Stimulated activated CD8-positive, alpha-beta memory T cell treated with anti-CD3 and anti-CD28 coated beads, Interleukin-4, amount 100 ng/mL, for 1 hour (primary cell): ENCODE measurements at places on chromosomes 3 and 15.

GRCh38 chr15:48435321-48435720, 104.1 kb downstream of the DUT start:
- DNase-seq: no peak

DNA sequence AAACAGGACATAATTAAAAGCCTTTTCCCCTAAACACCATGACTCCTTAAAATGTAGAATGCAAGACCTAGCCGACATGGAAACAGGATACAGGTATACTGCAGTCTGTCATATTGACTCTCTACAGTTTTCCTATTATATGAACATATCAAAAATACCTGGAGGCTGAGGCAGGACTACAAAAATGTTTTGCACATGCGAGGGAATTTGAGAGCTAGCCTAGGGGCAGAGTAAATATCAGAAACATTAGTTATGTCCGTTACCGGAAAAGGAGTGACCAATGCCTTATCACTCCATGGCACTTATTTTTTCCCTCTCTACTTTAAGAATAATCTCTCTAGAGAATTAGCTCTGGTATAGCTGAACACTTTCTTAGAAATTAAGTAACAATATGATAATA, 732.3 kb downstream of the TUSC7 start:
- DNase-seq: no peak

DNA sequence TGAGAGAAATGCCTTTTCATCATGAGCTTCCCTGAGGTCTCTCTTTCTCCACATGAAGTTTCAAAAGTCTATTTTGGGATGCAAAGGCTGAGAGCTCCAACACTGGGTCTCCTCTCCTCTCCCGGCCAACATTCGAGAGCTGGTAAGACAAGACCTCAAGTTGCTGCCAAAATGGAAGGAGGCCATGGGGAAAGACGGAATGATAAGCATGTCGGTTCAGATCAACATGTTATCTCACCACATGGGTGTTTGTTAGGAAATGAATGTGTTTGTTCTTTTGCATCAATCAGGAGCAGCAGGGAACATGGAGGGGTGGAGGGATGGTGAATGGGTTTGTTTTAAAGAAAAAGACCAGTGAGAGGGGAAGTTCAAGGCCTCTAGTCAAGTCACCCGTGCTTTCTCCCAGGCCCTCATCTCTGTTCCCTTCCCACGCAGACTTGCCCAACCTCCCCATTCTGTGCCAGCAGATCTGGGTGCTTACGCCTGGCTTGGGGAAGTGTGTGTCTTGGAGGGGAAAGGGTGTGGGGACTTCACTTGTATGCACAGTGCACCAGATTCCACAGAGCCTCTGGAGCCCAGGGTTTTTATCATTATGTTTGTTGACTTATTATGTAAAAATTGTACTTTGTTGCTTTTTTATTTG, 23.5 kb upstream of the ATP10A start:
- no peak for DNase-seq

DNA sequence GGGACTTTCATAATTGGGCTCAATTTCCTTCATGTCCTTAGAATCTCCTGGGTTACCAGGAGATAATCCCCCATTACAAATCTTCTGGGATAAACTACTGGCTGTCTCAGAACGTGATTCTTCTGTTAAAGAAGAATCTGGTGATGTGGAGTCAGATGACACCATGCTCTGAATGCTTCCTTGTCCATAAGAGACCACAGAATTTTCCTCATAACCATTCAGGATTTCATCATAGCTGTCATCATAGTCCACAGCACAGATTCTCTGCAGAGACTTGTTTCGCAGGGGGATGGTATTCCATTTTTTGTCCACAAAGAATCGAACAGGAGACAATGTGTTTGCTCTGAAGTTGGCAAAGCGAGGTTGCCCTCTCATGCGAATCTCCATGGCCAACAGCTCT, 109.8 kb upstream of the TSPAN3 start:
- no peak for DNase-seq

DNA sequence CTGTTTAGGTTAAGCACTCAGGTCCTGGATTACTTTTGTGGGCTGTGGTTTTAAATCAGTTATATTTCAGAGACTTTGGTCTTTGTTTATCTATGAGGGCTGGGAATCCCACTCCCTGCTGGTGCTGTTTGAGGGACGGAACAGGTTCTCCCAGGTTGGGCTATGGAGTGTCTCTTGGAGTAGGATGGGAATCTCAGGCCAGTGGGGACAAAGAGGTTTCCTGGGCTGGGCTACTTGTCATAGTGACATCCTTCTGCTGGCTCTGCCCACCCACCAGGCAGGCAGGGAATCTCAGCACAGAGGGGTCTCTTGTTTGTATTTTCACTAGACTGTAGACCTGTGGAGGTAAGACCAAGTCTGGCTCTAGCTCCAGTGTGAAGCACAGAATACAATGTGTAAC, 47.2 kb upstream of the UBE3A start:
- DNase-seq: no peak

DNA sequence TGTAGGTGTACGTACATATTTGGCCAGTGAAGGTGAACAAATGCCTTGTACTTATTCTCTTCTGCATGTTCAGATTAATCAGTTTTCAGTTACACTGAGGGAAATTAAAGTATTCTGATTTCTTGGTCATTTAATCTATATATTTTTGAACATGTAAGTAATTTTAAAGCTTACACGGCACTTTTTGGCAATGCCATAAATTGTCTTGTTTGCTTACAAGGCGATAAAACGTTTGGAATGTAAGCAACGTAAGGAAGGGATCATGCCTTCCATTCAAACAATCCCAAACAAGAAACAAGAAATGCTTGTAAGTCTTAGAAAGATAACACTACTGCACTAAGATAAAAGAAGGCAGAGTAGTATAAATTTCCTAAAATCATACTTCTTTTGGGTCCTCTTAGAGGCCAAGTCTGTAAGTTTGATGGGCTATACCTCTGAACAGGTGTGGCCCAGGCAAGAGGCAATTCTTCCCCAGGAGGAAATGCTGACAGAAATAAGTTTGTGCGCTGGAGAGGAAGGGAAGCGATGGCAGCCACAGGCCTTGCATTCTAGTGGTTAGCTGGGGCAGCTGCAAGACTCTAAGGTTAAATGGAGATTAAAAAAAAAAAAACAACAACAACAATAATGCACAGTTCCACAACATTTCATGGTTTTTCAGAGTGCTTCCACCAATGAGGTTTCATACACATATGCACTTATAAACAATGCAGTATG, 73.8 kb downstream of the GOLIM4 start:
- DNase-seq: no peak

DNA sequence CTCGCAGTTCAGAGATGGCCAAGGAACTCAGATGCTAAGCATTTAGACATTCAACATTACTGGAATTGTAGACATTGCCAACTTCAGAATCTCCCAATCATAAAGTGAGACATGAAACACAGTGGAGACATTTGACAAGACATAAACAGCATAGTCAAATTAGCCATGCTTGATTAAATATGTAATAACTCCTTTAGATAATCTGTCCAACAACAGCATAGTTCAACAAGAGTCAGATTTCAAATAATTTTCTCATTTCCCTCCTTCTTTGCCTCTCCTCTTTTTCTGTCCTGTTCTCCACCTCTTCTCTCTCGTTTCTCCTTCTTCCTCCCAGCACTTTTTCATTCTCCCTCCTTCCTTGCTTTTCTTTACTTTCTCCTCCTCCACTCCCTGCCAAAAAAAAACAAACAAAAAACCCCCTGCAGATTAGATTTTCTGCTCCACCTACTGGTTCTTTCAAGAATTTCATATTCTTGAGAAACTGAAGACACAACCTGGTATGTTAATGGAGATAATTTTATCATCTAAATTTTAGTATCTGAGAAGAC, 20.2 kb downstream of the CPOX start:
- DNase-seq: no peak

DNA sequence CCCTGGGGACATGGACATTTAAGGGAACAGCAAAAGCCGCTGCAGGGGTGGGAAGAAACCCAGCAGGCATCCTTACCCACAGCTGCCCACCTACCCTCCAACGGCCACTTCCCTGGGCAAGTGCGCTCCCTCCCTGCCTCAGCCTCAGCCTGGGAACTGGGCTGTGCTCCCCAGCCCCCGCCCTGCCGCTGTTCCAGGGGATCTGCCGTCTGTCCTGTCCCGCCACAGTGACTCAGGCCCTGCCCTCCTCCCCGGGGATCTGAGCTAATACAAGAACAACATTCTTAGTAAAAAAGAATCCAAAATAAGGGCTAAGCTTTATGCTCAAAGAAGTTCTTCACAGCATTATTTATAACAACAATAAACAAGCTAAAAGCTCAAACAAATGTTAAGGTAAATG, 7.4 kb upstream of the IQSEC1 start:
- DNase-seq: no peak

GRCh38 chr15:61051569-61052031, 177.5 kb downstream of the RORA start:
- no peak for DNase-seq

- no peak for DNase-seq
Measured at GRCh38 chr3:40961104-40961857, 238.0 kb upstream of the CTNNB1 start.

DNA sequence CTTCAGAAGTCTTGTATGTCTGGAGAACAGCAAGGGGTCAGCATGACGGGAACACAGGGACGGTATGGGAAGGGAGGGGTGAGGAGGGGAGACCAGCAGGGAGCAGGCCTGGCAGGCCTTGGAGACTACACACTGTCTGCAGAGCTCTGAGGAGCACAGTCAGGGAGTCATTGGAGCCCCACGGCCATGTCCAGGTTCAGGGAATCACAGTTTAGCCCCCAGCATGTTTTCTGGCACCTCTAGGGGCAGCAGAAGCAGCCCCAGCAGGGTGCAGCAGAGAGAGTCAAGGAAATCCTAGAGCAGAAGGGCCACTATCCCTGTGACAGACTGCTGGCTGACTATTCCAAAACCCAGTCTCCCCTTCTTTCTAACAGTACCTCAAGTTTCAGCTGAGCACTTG, 3.2 kb downstream of the LAMP3 start:
- no peak for DNase-seq

- DNase-seq: no peak
Measured at GRCh38 chr15:91939403-91939831, 85.9 kb downstream of the SLCO3A1 start.

- DNase-seq: no peak
Measured at GRCh38 chr3:184688251-184688881, 23.5 kb downstream of the MAGEF1 start.

DNA sequence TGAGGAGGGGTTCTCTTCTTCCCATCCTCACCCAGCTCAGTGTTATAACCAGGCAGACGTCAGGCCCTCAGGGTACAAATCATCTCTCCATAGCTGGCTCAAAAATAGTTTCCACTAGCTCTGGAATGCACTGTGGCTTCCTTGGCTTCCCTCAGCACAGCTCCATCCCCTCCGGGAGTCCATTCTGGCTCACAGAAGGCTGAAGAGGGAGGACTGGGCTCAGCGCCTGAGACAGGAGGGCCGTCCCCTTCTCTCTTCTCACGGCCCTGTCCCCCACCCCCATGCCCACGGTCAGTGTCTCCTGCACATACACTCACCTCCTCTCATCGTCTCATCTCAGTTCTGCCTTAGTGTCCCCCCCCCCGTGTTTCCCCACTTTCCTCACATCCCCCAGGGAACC, 50.1 kb downstream of the UMPS start:
- no peak for DNase-seq

GRCh38 chr15:90580099-90580498, 50.4 kb downstream of the CRTC3 start:
- no peak for DNase-seq

DNA sequence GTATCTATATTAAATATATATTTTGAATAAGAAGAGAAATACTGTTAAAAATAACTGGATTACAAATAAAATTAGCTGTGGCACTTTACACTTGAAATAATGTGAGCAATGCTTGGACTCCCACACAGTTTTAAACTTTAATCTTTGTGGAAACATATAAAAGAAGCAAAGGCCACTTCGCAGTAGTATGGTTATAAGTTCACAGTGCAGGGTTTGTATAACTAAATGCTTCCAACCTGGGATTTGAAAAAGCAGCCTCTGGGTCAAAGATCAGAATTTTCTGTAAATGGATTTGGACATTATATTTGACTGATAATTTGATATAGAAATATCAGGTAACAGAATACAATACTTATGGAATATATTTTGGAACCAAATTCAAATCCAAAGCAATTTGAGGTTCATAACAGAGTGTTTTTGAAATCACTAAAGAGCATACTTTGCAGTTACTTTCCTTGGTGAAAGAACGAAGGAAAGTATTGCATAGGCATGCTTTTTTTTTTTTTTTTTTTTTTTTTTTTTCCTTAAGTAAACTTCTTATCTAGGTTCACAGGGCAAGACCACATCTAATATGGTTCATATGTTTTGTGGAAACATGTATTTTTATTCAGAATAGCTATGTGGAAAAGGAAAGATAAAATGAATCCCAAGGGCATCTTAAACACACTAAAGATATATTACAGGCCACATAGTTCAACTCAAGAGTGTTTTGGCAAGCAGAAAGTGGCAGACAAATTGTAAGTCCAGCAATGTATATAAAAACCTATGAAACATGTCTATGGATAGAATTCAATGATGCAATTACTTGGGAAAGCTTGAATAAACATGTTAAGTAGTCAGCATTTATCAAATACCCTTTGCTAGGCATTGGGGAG, 47.1 kb upstream of the SGO1 start:
- no peak for DNase-seq

DNA sequence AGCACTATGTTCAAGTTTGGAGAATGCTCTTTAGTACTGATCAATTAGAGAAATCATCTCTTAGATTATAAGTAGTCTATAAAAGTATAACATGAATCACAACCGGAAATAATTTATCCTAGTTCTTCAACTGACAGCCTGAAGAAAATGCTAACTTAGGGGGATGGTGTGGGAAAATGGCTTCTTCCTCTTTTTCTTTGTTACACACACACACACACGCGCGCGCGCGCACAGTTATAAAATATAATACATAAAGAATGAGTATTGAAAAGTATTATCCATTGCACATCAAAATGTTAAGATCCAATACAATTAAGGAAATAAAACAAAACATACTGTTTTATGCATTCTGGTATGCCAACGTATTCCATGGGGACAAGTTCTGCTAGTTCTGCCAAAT, 11.2 kb upstream of the GTF2A2 start:
- DNase-seq: no peak

DNA sequence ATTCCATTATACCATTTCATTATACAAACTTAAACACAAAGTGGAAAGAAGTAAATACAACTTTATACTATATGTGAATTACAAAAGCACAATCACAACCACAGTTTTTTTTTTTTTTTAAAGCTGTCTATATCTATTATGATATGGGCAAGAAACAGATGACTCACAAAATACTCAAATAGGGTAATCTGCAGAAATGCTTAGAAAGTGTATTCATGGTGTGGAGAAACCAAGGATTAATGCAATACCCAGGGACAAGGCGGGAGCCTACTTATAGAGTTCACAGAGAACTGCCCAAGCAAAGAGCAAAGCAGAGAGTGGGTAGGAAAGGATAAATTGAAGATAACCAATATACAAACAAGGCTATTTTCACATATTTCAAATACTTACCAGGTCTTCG, 332.0 kb downstream of the FHIT start:
- DNase-seq: no peak

GRCh38 chr15:58269455-58270414, 131.6 kb downstream of the AQP9 start:
- DNase-seq: no peak

DNA sequence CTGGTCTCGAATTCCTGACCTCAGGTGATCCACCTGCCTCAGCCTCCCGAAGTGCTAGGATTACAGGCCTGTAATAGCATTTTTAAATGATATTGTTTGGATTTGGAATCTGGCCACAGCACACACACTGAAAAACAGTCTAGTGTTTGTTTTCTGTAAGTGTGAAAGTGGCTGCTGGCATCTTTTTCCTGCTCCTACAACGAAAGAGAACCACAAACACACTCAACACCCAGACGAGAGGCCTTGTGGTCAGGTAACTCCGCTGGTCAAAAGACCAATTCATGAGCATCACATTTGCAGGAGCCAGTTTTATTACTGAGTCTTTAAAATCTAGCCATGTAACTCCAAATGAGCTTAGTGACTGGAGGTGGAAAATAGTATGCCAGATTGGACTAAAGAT, 50.2 kb downstream of the IMPG2 start:
- no peak for DNase-seq
